ENCODE measurements at places on chromosomes 1 and 21.

DNA sequence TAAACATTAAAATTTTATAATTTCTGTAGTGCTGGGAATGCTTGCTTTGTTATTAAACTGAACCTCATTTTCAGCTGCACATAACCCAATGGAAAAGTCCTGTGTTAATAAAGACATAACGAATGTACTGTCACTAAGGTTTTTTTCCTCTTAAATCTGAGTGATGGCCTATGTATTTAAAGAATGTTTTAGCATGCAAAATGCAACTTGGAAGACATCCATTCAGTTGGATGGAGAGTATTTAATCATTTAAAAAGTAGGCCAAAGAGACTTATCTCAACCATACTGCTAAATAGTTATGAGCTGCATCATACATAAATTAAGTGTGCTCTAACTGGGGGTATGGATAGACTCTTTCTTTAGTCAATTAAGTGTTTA, 48.5 kb downstream of the RWDD3 start:
- DNase-seq: no peak

GRCh38 chr21:46569081-46569480, 35.8 kb downstream of the S100B start:
- DNase-seq: no peak

DNA sequence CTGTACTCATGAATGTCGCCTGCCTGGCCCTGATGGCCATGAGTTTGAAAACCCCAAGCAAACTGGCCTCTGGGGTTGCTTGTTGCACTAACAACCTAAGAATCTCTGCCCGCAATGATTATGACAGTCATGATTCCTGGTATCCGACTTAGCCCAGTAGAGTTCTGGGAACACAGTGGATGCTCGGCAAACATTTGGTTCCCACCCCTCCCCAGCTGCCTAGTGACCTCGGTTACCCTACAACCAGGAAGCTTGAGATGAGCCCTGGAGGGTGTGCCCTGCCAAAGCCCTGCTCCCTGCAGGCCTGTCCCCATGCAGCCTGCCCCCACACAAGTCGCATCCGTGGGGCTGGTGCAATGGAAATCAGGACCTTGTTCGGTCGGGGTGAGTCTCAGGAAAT, 76.0 kb upstream of the ZBTB40 start:
- DNase-seq: no peak

- no peak for DNase-seq
Observed at GRCh38 chr1:160257411-160258015, 4.8 kb downstream of the DCAF8 start.

- peak; percentile 91 for DNase-seq
Observed at GRCh38 chr21:33947451-33948095, 32.0 kb upstream of the ATP5PO start.

DNA sequence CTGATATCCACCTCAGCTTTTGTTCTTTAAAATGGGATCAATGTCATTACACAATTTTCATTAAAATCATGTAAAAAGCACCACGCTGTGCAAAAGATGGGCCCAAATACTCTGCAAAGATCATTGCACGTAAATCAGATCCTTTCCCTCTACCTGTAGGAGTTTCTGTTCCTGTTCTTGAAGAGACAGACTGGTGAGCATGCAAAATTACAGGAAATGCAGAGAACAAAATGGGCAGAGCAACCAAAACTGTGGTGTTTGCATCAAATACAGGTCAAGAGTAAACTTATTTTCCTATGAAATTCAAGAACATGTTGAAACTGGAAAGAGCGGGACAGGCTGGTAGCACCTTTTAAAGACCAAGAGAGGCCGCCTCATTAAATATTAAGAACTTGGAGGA, 294.9 kb upstream of the ADGRL2 start:
- DNase-seq: peak; percentile 61

GRCh38 chr1:107835151-107835670, 129.8 kb downstream of the VAV3 start:
- no peak for DNase-seq

GRCh38 chr21:46069166-46069565, 28.7 kb upstream of the COL6A2 start:
- no peak for DNase-seq

- no peak for DNase-seq
Observed at GRCh38 chr1:207470927-207471326, 16.8 kb downstream of the CR2 start.

- no peak for DNase-seq
Observed at GRCh38 chr1:2184531-2184930, 10.0 kb downstream of the FAAP20 start.

GRCh38 chr1:224292419-224292818, 37.6 kb downstream of the NVL start:
- no peak for DNase-seq

- DNase-seq: no peak
Observed at GRCh38 chr1:241652012-241652411, at the start of gene WDR64. Gene WDR64, plus strand, starts transcription at chr1:241652281. Its CDS starts 204 bp downstream, at chr1:241652485.

- peak; percentile 60 for DNase-seq
Observed at GRCh38 chr1:18079941-18080735, 27.5 kb upstream of the IGSF21 start.

DNA sequence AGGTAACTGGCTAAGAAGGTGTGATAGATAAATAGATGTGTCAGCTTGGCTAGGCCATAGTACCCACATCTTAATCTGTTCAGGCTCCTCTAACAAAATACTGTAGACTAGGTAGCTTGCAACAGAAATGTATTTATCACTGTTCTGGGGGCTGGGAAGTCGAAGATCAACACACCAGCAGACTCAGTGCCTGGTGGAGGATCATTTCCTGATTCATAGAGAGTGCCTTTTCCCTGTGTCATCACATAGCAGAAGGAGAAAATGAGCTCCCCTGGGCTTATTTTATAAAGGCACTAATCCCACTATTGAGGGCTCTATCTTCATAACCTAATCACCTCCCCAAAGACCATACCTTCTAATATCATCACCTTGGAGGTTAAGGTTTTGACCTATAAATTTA, 532.7 kb upstream of the OLFM3 start:
- no peak for DNase-seq

- no peak for DNase-seq
Observed at GRCh38 chr1:2476061-2476999, at the start of gene PLCH2. Gene PLCH2, plus strand, starts transcription at chr1:2476289. Its CDS starts 300 bp downstream, at chr1:2476589.

- no peak for DNase-seq
Observed at GRCh38 chr1:80441664-80442063, 1359.1 kb upstream of the ADGRL2 start.

DNA sequence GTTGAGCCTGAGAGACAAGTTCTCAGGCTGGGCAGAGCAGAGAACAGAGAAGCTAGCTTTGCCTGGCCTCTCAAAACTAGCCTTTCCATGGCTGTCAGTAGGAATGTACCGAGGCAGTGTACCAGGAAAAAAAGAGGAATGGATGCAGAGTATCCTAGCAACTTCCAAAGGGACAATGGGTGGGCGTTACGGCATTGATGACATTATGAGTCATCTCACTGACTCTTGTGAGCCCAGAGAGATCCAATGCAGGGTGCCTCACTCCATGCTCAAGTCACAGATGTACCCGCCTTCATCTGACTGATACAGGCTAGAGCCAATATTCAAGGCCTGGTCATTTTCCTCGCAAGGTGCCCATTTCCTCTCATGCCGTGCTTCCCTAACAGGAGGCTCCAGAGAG, 51.4 kb upstream of the C8B start:
- DNase-seq: no peak

- no peak for DNase-seq
Observed at GRCh38 chr21:46130831-46131587, 24.4 kb downstream of the FTCD start.

- DNase-seq: no peak
Observed at GRCh38 chr1:246705368-246705767, 18.8 kb upstream of the SCCPDH start.

- DNase-seq: no peak
Observed at GRCh38 chr1:151718011-151718431, 1.4 kb upstream of the CELF3 start.

DNA sequence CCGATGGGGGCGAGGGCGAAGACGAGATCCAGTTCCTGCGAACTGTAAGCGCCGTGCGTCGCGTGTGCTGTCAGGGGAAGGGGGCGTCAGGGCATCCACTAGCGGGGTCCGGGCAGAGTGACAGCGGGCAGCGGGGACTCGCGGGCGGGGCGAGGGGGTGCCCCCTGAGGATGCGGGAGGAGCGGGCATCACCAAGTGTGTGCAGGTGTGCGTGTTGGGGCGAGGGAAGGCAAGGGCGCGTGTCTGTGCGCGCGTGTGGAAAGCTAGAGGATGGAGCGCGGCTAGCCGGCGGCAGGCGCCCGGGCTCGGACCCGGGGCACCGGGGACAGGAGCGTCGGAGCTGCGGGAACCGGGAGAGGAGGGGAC, 525 bp downstream of the RYR2 start:
- DNase-seq: no peak

GRCh38 chr1:7960867-7961215, 670 bp upstream of the PARK7 start:
- DNase-seq: no peak

GRCh38 chr21:42158846-42159245, 60.1 kb upstream of the ABCG1 start:
- DNase-seq: no peak

DNA sequence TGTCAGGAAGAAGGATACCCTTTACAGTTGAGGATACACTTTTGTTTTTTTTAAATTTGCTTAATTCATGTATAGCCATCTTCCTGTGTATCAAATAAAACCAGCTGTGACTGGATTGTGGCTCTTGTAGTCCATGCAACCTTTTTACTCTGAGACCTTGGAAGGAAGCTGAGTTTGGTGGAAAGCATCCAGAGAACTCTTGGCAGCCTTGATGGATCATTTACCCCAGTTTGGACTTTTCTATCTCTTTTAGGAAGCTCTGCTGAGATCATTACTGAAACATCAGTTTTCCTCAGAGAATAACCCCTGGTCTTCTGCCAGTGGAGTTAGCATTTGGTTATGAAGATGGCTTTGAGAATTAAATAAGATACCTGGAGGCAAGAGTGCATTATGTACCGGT, 21.2 kb upstream of the APOBEC4 start:
- no peak for DNase-seq

DNA sequence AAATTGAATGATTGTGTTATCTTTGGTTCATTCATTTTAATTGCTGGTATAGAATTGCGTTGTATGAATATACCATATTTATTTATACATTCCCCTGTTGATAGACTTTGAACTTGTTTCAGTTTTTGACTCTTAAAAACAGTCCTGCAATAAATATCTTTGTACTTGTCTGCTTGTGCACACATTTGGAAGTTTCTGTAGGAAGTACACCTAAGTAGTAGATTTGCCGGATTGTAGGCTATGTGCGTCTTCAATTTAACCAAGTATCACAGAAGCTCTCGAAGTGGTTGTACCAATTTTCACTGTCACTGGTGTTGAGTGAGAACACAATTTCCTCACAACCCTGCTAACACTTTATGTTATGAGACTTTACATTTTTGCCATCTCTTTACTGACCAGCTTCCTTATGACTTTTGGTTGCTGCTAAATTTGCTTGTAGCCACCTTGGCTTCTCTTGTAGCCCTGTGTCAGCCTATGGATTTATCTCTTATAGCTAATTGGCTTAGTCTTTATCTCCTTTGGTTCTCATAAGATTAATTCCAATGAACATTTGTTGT, 2.2 kb downstream of the TTC3 start:
- DNase-seq: no peak

DNA sequence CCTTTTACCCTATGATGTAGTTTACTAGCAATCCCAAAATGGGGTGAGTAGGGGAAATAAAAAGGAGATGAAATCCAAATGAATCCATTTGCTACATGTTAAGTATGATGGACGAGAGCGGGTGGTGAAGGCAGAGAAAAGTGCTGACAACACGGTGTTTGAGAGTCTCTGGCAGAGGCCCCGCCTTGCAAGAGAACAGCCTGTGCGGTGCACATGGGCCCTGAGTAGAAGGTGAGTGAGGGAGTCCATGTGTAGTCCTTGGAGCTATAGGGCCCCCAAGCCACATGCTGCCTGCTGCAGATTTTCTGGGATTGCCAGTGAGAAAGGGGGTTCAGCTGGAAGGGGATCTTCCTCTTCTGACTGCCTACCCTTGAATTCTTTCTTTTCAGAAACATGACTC, 177.1 kb downstream of the TNR start:
- peak; percentile 14 for DNase-seq

- DNase-seq: peak; percentile 61
Observed at GRCh38 chr1:3457910-3458883, 3.7 kb downstream of the ARHGEF16 start.

DNA sequence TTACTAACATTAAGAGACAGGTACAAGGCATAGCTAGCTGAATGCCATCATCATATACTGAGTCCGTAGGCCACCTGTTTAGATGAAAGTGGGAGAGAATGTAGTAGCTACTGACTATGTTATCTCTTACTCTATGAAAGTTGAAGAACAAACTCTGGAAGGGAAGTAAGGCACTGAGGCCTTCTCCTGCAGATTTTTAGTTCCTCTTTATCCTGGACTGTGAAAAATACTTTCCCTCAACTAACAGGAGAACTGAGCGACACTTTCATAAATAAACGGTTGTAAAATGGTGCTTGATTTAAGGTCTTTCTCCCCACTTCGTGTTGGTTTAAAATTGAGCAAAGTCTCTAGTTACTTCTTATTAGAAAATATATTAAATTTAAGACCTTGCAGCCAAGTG, 101.9 kb downstream of the FNBP1L start:
- DNase-seq: no peak

GRCh38 chr1:160952129-160952510, 2.5 kb downstream of the ITLN2 start:
- peak; percentile 82 for DNase-seq

DNA sequence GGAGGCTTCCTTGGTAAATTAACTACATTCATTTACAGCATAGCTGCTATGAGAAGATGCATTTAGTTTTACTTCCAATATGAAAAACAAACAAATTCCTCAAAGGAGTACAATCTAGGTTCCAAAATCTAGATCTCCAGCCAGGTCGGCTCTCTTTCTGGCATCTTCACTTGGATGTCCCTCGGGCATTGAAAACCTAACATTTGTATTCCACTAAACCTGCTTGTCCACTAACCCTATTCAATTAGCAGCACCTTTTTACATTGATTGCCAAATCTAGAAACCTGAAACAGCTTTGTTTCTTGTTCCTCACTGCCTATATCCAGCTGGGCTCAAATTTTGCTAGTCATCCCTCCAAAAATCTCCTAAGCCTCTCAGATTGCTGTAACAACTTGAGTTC, 14.3 kb upstream of the CXADR start:
- DNase-seq: no peak

- no peak for DNase-seq
Observed at GRCh38 chr1:112673592-112674439, 643 bp upstream of the MOV10 start.

DNA sequence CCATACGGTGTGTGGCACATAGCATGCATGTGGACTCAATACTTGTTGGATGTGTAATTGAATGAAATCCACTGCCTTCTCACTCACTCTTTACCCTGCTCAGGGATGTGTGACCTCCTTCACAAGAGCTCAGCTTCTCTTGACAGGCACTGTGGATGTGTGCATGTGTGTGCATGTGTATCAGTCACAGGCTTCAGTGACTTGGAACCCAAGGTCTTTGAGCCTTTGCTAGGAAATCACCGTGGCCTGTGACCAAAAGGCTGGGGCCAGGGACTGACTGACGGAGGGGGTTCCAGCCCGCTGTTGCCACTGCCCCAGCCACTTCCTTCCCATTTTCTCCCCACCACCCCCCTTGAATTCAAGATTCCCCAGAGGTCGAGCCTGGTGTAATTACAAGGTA, 144.4 kb upstream of the POU3F1 start:
- DNase-seq: no peak

GRCh38 chr1:199279872-199280645, 641.2 kb downstream of the PTPRC start:
- DNase-seq: no peak

GRCh38 chr1:198638894-198639635, at the start of gene PTPRC:
Gene PTPRC, plus strand, starts transcription at chr1:198639040. Its CDS starts 229 bp downstream, at chr1:198639269.
- peak; percentile 20 for DNase-seq

- peak; percentile 46 for DNase-seq
Observed at GRCh38 chr1:235946571-235946981, 79.9 kb upstream of the LYST start.

Data from RPMI8226 (cell line).